ENCODE measurements at places on chromosomes 11 and 22. TPM values are rescaled to one million over a fixed set of nuclear protein-coding genes. Genes with fewer than 3 reads are reported as not detected.

The RANBP1 gene
- total RNA-seq, result 148 TPM

The EIF3D gene
- 490 TPM for total RNA-seq

The BIK gene
- total RNA-seq, result 1.4 TPM

The PTPN5 gene
- not detected for total RNA-seq

The LMNTD2 gene
- 0.90 TPM for total RNA-seq
